ENCODE measurements at places on chromosomes 7 and 10.

DNA sequence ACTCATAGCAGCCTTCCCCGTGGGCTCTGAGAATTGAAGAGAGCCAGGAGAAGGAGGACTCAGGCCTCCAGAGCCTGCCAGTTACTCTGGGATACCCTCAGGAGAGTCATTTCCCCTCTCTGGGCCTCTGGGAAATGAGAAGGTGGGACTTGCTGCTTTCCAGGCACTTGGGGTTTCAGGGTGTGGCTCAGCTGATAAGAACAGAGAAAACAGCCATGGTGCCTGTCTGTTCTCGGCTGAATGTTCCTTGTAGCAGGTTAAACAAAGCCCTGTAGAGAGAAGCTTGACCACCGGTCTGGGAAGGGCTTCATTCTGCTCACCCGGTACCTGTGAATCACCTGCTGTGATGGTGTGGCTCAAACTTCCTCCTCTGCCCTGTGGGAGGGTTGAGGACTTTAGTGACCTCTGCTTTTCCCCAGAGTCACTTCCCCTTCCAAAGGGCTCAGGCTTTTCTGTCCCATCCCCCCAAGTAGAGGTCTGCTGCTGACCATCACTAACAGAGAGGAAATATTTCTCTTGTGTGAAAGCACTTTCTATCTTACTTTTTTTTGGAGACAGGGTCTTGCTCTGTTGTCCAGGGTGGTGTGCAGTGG is 212.4 kb upstream of the GALNT17 start:
- DNase-seq: no peak

- no peak for DNase-seq
These were observed 356.9 kb downstream of the ARL4A start for GRCh38 chr7:13044309-13044708.

DNA sequence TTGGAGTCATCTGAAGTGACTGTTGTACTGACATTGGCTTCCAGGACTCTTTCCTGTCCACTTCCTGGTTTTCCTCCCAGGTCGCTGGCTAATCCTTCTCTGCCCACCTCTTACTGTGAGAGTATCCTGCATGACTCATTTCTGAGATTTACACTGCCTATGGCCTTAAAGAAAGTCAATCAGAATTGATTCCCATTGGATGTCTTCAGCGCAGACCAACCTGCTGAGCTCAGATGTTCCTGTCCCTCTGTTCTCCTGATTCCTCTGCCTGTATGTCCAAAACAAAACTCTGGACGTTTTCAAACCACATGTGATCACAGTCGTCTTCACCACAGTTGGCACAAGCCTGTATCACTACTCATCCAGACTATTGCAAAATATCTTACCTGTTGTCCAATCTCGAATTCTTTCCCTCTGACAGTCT is 262.1 kb downstream of the CREB5 start:
- peak; percentile 54 for DNase-seq

- DNase-seq: no peak
These were observed 590.4 kb upstream of the PFKP start for GRCh38 chr10:2476812-2477553.

- no peak for DNase-seq
These were observed 90.3 kb downstream of the HERPUD2 start for GRCh38 chr7:35604595-35604994.

DNA sequence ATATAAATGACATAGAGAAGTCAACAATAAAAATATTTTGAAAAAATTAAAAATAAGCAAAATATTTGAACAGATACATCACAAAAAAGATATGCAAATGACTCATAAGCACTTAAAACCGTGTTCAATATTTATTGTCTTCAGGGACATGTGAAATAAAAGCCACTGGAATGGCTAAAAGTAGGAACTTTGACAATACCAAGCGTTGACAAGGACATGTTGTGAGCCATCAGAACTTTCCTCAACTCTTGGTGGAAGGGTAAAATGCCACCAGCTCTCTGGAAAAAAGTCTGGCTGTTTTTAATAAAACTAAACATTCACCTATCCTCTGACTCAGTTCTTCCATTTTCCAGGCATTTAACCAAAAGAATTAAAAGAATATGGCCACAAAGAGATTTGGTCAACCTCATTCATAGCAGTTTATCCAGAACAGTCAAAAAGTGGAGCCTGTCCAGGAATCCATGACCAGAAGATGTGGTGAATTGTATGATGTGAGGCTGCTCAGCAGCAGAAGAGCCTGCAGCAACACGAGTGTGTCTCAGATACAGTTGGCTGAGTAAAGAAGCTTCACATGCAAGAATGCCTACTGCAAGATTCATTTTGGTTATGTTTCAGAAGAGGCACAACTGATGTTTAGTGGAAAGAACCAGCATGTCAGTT is 7.1 kb upstream of the KLF6 start:
- no peak for DNase-seq

GRCh38 chr7:76430836-76431235 is 6.1 kb downstream of the ZP3 start:
- DNase-seq: no peak

DNA sequence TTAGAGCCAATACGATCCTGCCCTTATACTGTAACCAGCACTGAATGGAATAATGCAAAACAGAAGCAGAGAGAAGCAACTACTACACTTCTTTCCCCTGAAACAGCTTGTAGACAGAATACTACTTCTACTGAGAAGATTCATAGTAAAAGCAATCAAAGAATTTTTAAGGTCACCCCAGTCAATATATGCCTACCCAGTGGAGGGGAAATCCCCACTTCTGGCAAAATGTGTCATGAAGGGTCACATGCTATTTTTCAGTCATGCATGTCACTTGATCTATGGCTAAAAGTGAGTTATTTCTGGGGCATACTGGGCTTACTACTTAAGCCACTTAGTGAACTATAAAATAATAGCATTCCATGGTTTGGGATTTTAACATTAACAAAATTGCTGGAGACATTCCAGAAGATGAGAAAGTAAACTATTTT is 25.6 kb downstream of the IRF5 start:
- no peak for DNase-seq

- DNase-seq: peak; percentile 44
These were observed 540.2 kb downstream of the LRMDA start for GRCh38 chr10:75971402-75972211.

GRCh38 chr7:21256310-21256877 is 171.5 kb upstream of the SP4 start:
- DNase-seq: peak; percentile 49

DNA sequence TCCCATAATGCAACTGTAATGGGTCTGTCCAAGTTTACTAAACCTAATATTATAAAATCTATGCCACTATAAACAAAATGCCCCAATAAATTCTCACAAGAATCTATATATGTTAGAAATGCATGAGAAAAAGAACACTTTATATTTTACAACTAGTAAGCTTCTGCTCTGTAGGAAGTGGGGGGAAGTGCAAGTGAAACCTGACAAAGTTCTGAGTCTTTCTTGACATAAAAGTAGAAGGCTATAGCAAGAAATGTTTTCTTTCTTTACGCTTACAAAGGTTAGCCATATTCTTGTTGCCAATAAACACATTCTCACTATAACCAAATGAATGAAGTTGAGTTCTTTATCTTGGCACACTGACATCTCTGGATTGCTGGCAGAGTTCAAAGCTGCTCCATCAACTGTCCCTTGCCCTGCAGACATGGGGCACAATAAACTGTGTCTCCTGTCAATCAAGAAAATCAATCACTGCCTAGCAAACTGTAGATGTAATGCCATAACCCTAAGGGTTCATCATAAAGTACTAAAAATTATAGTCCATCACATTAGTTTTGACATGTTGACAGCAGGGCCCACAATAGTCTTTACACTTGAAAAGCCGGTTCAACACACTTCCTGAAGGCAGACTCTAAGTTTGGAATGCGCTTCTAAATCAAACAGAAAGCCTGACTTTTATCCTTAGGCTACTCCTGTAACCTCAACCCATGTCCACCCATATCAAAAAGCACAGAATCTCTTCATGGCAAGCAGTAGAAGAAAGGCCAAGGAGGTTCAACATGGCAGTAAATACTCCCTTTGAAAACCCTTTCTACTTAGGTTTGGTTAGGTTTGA is 58.6 kb downstream of the TPK1 start:
- DNase-seq: no peak

GRCh38 chr10:9515922-9516321 is 1461.4 kb downstream of the GATA3 start:
- no peak for DNase-seq

- DNase-seq: no peak
These were observed 274.6 kb upstream of the HABP2 start for GRCh38 chr10:113278221-113278620.

- DNase-seq: no peak
These were observed 22.2 kb upstream of the LYZL1 start for GRCh38 chr10:29266641-29267040.
